Fibroblast of skin of left quadriceps (primary cell): ENCODE measurements at places on chromosomes 16 and 17.

GRCh38 chr17:55314784-55315491 is 50.2 kb downstream of the HLF start:
- no peak for DNase-seq

DNA sequence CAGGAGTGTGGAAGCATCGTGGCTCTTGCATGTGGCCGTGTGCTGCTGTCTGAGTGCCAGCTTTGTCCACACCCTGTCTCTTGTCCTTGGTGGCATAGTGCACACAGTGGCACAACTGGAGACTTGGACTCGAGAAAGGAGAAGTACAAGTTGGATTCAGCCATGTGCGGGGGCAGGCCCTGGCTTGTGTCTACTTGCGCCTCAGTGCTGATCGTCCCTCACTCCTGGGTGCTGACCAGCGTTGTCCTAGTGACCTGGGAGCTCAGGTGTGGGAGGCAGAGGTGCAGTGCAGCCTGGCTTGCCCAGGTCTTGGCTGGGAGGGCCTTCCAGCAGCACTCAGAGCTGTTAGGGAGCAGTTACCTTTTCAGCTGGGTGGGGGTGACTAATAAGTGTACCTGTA is 20.6 kb downstream of the MPRIP start:
- DNase-seq: no peak

- no peak for DNase-seq
These were observed 1.0 kb downstream of the SLC16A6 start for GRCh38 chr17:68289936-68290267.

DNA sequence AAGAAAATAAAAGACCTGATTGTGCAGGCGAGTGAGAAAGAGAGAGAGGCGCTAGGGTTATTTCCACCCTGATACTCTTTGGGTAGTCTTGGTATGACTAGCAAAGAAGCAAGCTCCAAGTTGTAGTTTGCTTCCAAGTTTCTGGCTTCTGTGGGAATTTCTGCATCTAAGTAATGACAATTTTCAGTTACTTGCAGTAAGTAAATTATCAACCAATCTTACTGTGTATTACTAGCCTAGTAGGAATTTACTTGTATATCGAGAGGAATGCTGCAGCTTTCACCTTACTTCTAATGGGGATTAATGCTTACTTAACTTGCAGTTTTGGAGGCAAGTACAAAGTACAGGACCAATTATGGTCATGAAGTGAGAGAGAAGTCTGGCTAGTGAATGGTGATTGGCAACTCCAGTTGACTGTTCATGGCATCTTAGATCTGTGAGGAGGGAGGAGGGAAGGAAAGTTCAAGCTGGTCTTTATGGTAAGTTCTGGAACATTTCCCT is 31.9 kb downstream of the TENT4B start:
- peak; percentile 51 for DNase-seq

GRCh38 chr17:47719411-47720152 is 13.5 kb upstream of the TBX21 start:
- peak; percentile 57 for DNase-seq

GRCh38 chr16:68179196-68179795 is 56.6 kb downstream of the ESRP2 start:
- no peak for DNase-seq

DNA sequence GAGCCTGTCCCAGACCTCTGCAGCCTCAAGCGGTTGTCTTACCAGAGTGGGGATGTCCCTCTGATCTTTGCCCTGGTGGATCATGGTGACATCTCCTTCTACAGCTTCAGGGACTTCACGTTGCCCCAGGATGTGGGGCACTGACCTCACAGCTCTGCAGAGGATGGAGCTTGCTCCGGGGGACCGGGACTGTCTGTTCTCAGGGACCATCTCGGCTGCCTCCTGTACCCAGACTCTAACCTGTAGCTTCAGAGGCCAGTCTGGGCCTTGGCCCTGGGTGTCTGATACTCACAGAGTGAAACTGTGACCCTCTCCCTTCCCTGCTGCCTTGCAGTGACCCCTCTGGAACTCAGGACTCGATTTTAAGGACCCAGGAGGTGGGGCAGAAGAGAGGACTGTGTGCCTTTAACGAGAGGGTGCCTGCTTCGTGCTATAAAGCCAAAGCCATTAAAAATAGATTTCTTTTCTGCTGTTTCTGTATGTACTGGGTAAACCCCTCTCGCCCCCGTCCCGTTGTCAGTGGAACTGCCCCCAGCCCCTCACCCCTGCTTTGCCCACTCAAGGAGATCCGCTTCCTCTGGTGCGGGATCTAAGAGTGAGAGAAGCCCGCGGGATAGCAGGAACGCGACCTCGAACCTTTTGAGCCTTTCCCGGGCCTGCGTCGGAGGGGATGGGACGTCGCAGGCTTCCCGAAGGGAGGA is 1.1 kb upstream of the LLGL2 start:
- DNase-seq: no peak

DNA sequence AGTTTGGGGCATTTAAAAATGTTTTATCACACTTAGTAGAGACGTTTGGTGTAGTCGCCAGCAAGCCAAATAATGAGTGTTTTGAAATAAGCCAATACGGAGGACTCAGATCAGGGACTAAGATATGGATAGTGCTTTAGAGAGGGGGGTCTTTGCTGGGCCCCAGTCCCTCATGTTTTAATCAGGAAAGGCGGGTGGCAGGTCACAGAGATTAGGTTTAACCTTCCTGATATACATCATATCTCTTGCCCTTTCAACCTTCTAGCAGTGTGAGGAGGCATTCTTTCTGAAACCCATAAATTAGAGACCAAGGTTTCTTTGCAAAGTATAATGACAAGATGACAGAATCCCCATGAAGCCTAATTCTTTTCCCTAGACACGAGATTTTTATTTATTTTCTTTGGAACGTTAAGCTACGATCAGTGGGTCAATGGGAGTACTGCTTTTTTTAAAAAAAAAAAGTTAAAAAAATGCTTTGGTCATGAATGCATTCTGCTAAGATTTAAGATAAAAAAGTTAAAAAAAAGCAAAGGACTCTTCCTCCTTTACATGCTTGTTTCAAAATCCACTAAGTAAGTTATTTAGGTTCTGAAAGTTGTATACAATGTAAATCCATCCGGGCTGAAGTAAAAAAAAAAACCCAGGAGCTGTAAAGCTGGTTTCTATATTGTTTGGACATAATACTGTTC is 572.1 kb upstream of the SALL1 start:
- DNase-seq: no peak

GRCh38 chr16:67914758-67915495 is 16.7 kb downstream of the CTRL start:
- no peak for DNase-seq

GRCh38 chr16:55502801-55503366 is 6.0 kb upstream of the LPCAT2 start:
- DNase-seq: no peak

GRCh38 chr17:68909066-68909465 is 46.1 kb downstream of the ABCA8 start:
- DNase-seq: peak; percentile 87

GRCh38 chr17:81926451-81927151 is 934 bp downstream of the MAFG start:
- DNase-seq: peak; percentile 37

DNA sequence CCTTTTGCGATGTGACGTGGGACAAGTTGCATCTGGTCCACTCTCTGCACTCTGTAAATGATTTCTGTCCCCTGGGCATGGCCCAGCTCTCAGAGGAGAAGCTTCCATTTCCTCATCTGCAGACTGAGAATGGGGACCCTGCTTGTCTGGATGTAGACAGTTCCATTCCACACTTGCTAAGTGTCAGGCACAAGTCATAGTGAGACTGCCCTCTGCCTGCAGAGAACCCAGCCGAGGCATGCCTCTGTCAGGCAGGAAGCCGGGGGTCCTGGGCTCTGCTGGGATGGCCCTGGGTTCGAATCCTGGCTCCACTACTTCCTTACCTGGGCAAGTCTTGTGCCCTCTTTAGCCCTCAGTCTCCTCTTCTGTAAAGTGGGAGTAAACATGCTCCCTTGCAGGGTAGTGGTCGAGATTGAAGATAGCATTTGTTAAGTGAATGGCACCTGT is 4.1 kb downstream of the MAP2K3 start:
- no peak for DNase-seq

- DNase-seq: peak; percentile 11
These were observed 849 bp downstream of the CAPN15 start for GRCh38 chr16:528111-529011.

DNA sequence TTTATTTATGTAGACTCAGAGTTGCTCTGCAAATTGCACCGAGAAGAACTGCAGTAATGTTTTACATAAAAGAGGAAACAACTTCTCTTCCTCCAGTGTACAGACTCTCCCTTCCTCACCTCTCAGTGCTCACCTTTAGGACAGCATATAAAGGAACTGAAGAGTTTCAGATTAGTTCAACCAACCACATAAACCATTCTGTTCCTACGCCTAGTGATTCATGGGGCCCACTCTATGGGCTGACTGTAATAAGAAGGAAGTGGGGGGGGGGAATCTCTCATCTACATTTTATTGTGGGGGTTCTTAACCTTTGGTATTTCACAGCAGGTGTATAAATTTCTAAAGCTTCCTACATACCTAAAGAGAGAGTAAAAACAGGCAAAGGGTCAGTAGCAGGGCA is 18.3 kb downstream of the ZSWIM7 start:
- no peak for DNase-seq

GRCh38 chr17:21419299-21420239 is 43.4 kb downstream of the KCNJ12 start:
- DNase-seq: no peak

DNA sequence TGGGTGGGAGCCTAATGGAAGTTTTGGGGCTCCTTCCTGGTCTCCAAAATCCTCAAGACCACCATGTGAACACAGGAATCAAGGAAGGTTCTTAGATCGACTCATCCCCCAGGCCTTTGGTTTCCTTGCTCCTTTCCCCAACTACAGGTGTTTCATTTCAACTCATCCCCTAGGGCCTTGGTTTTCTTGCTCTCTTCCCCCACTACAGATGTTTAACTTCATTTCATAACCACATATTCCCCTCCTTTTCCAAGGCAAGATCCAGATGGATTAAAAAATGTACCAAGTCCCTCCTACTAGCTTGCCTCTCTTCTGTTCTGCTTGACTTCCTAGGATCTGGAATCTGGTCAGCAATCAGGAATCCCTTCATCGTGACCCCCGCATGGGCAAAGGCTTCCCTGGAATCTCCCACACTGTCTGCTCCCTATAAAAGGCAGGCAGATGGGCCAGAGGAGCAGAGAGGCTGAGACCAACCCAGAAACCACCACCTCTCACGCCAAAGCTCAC is at the start of gene CCL11:
TSS of gene CCL11 (plus strand) at position 457 of the 507 bp plus-strand sequence. CDS start 67 bp downstream, outside the sequence.
- no peak for DNase-seq
